Stimulated activated CD8-positive, alpha-beta memory T cell treated with anti-CD3 and anti-CD28 coated beads, Interleukin-2, amount 100 ng/mL, for 48 hours (primary cell): ENCODE measurements at places on chromosomes 11 and 22.

- peak; percentile 81 for DNase-seq
Observed at GRCh38 chr11:66868726-66869566, 12.1 kb downstream of the LRFN4 start.

GRCh38 chr22:37753746-37754145 is 54.0 kb upstream of the GCAT start:
- no peak for DNase-seq

- no peak for DNase-seq
Observed at GRCh38 chr11:121067453-121067852, 33.6 kb upstream of the TECTA start.

DNA sequence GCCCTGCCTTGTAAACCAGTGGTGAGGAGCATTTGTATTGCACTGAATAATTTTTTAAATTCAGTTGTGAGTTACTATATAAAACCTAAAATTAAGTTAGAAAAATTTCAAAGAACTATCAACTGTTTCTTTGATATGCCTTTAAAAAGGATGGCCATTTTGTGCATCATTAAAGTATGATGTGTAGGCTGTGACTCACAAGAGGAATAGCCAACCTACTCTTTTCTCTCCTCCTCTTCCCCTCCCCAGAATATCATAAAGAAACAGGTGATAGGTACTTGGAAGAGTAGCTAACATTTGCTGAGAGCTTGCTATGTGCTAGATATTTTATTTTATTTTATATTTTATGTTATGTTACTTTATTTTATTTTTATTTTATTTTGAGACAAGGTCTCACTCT is 10.6 kb upstream of the PIK3C2A start:
- DNase-seq = no peak

DNA sequence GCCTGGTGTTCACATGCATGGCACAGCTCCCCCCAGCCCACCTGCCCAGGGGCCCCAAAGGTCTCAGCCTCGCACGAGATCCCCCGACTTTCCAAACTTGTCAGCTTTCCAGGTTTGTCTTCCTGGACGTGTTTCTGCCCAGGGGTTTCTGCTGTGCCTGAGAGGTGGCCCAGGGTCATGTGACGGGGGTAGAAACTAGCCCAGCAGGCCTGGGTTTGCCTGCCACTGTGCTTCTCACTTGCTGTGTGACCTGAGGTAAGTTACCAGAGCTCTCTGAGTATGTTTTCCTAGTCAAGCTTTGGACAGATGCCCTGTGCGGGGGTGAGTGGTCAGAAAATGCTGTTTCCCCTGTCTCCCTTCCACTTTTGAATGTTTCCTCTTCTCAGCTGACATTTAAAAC is 38.3 kb upstream of the SHISAL1 start:
- DNase-seq = no peak

- DNase-seq = no peak
Observed at GRCh38 chr11:92424281-92424680, 199.7 kb downstream of the FAT3 start.

DNA sequence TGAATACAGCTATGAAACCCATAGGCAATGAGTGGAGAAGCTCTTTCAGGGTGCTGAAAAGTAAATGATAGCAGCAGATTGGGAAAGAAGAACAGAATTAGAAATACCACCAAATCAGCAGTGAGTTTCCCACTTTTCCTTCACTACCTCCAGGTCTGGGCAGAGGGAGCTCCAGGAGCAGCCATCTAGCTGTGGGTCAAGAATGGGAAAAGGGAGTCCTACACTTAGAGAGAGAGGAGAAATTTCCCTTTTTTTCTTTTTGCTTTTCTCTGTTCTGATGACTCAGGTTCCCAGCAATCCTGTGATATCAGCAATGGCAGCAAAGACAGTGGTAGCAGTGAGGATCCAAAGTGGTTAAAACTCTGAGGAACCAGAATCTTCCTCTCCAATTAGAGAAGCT is 263.9 kb downstream of the NXPE2 start:
- DNase-seq = no peak

DNA sequence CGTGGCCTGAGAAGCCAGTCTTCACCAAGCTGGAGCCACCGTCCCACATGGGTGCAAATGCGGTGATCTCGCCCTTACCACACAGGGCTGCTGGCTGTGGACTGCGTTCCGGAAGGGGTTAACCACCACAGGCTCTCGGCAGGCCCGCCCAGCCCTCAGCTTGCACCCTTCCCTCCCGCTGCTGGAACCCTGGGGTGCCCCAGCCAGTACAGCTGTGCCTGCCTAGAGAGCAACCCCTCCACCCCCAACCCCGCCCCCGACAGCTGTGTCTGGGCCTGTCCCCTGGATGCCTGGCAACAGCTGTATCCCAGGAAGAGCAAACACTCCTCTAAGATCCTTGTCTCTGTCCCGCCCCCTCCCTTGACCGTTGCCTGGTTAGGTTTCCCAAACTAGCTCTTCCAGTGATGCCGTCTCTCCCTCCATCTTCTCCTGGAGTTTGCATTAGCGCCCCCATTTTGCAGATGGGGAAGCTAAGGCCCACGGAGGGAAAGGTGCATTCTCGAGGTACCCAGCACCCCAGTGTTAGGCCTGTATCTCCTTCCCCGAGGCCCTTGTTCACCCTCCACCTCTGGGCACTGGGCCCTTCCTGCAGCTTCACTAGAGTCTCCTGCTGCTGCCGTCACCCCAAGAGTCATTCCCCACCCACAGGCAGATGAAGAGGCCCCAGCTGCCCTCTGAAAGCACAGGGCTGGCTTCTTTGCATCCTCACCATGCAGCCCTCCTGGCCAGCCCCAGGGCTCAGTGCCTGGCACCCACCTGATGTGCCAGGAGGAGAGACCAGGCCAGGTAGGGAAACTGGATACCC is 12.6 kb upstream of the COX8A start:
- DNase-seq = no peak

DNA sequence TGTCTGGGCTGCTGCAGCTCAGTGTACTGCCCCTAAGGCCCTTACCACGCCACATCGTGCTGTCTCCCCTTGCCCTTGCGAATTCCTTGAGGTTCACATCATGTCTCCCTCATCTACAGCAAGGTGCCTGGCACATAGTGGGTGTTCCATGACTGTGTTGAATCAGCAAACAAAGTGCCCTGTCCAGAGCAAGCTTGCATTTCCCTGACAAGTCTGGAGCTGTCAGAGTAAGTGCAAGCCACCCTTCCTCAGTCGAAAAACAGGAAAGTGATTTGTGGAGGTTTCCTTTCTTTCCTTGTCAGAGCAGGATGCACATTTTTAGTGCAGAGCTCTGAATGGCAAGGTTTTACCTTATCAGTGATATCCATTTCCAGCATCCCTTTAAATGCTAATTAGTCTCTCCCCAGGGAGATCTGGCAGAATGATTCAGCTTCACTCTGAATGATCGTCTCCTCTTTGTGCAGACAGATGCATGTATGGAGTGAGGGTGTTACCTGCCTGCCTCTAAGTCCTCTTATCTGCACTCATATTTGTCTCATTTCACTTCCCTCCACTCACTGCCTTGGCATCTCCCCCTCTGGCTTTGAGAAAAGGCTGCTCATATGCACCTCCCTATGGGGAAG is 331.2 kb downstream of the TMEM135 start:
- DNase-seq = no peak

DNA sequence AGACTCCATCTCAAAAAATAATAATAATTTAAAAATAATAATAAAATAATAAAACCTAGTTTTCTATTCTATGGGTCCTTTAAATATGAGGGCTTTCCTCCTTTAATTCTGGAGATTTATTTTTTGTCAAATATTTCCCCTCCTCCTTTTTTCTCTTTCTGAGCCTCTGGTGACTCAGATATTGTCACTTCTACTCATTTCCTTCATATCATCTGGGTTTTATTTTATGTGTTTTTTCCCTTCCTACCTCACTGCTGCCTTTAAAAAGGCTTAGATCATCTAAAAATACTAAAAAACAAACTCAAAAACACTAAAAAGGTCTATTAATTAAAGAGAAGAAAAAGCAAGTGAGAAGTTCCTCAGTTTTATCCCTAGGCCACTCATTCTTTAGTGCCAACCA is 138.9 kb downstream of the SPON1 start:
- no peak for DNase-seq

GRCh38 chr11:65424205-65425104 is 1.9 kb downstream of the NEAT1 start:
- no peak for DNase-seq

GRCh38 chr11:62458212-62459002 is 39.6 kb downstream of the SCGB1A1 start:
- no peak for DNase-seq

DNA sequence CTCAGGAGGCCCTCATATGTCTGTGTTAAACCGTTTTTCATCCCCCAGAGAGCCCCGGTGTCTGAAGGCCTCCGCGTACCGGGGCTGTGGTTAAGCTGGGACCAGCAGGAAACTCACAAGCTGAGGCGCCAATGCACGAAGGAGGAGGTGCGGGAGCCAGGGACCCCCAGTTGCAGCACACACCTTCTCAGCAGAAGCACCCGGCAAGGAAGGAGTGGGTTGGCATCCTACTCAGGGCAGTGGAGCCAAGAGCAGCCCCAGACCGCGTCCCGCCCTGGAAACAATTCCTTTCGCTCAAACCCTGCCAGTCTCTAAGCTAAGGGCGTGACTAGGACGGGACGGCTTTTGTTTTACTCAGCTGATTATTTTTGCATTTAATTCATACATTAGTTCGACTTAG is 726.9 kb downstream of the BRD1 start:
- no peak for DNase-seq

DNA sequence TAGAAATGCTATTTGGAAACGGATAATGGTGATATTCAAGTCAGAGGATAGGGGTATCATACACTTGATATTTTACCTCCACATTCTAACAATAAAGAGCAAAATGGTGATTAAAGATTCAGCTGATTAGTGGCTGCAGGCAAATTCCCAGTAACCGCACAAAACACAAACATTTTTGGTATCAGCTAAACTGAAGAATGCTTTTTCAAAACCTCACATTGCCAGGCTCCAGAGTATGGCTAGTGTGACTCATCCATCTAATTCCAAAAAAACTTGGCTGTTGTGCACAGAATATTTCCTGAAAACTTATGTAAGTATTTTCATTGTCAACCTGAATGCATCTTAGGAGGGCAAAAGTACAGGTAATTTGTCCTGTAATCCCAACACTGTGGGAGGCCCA is 10.9 kb downstream of the SRPRA start:
- DNase-seq = no peak

DNA sequence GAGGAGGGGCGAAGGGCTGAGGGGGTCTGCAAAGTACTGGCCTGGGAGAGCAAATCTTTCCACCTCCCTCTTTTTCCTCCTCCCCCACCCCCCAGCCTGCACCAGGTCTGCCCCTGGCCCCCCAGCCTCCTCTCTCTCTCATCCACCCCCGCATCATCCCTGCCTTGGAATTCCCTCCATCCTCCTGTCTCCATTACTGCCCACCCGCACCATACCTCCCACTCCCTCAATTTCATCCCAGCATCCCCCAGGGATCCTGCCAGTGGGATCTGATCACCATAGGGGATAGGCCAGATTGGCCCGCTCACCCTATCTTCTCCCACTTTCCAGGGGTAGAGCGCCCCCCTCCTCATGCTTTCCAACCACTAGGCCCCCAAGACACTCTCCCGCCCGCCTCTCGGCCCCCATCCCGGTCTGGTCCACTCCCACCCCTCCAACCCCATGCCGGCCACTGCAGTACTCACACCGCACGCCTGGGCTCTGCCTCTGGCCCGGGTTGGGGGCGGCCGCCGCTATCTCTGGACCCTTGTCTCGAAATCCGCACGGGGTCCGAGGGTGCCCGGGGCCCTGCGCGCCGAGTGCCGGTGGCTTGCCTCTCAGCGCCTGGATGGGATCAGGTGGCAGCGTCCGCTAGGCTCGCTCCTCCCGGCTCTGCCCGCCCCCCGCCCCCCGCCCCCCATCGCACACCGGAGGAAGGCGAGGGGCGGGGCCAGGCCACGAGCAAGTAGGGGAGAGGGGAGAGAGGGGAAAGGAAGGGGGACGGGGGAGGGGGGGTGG is at the start of gene GAL3ST3:
Gene GAL3ST3 (minus strand): TSS at position 615 of the 777 bp plus-strand sequence. CDS start 3,746 bp downstream, outside the sequence.
- DNase-seq = no peak

DNA sequence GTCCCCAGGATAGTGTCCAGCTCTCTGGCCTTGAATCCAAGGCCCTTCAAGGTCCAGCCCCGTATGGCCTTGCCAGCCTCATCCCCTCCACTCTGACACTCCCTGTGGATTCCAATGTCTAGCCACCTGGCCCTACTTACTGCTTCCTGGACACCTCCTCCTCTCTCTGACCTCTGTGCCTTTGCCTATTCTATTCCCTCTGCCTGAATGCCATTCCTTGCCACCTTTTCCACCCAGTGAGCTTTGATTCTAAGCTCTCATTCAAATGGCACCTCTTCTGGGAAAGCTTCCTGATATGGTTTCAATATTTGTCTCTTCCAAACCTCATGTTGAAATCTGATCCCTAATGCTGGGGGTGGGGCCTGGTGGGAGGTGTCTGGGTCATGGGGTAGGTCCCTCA is 31.9 kb upstream of the TTLL12 start:
- no peak for DNase-seq

DNA sequence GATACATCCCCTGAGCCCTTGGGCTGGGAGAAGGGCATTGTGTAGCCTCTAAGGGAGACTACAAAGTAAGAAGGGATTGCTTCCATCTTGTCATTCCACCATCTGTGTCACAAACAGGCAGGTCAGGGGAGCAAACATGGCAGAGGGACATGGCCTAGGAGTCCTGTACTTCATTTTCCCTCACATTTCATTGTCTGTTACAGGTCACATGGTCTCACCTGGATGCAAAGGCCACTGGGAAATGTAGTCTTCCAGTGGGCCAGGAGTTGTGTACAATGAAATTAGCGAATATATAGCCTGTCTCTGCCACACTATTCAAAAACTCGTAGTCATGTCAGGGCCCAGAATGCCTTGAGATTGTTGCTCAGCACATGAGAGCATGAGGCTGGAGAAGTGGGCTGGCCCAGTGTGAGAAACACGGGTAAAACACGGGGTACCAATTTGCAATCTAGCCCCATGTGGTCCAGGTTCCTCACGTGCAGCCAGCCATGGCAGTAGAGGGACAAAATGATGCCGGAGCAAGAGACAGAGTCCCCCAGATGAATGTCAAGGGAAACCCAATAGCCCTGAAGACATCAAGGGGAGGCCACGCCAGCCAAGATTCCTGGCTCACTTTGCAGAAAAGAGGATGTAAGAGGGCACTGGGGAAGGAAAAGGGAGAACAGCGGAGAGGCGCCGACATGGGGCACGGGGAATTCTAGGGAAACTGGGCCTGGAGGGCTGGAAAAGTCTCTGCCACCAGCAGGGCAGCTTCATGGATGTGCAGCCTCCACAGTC is 47.7 kb upstream of the EMID1 start:
- no peak for DNase-seq

- no peak for DNase-seq
Observed at GRCh38 chr22:27892064-27892463, 27.0 kb downstream of the PITPNB start.

GRCh38 chr22:45785458-45785857 is 113.8 kb downstream of the ATXN10 start:
- DNase-seq = no peak

DNA sequence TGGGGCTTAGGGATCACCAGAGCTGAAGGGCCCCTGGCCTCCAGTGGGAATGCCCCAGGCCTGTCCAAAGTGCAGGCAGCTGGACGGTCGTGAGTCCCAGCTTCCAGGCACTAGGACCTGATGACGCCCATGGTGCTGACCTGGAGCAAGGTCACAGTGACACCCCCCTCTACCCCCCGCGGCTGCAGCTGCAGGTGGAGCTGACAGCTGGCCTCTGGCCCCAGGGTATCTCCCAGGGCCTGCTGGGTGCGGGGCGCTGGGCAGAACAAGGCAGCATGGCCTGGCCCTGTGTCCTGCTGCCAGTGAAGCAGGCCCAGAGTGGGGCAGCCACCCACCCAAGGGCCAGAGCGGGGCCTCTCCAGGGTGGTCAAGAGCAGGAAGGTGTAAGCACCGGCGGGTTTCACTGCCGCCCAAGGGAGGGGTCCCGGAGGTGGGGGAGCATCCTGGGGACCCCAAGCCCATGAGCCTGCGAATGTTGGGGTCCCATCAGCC is 553 bp upstream of the TCIRG1 start:
- DNase-seq = no peak
